Stimulated activated CD4-positive, alpha-beta T cell treated with anti-CD3 and anti-CD28 coated beads, Interleukin-15, amount 100 ng/mL, for 48 hours (primary cell): ENCODE measurements at places on chromosomes 5 and 9.
A peak's percentile ranks its signal among the peaks of the same experiment; 100 is the strongest.

DNA sequence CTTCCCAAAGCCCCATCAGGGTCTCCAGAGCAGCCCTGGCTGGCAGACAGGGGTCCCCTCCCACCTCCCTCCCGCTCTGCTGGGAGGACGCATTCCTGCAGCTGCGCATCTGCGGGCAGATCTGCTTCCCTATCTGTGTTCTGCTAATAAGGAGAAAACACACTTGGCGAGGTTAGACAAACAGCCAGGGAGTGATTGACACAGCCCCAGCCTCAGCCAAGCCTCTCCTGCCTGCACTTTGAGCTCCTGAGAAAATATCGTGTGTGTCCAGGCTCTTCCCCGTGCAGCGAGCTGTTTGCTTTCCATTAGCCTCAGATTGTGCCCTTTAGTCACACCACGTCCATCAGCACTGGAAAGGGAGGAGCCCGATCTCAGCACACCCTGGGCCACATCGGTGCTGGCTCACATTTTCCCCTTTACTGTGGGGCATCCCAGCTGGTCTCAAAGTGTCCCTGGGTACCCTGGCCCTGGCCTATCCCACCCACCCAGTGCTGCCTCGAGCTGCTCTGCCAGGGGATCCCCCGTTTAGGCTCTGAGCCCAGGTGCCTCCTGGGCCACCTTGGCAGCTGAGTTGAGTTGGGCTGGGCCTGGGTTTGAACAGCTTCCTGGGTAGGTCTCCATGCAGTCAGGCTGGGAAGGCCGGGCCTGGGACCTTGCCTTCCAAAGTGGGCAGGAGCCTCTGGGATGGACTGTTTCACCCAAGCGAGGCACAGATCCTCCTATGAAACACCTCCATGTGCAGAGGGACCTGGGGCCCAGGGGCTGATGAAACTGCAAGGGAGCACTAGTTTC is 61.1 kb downstream of the BARX1 start:
- no peak for DNase-seq

- DNase-seq = peak; percentile 16
These were observed 724 bp downstream of the TCERG1 start for GRCh38 chr5:146447734-146448380.

- no peak for DNase-seq
These were observed 149.6 kb upstream of the C9orf72 start for GRCh38 chr9:27722866-27723265.

DNA sequence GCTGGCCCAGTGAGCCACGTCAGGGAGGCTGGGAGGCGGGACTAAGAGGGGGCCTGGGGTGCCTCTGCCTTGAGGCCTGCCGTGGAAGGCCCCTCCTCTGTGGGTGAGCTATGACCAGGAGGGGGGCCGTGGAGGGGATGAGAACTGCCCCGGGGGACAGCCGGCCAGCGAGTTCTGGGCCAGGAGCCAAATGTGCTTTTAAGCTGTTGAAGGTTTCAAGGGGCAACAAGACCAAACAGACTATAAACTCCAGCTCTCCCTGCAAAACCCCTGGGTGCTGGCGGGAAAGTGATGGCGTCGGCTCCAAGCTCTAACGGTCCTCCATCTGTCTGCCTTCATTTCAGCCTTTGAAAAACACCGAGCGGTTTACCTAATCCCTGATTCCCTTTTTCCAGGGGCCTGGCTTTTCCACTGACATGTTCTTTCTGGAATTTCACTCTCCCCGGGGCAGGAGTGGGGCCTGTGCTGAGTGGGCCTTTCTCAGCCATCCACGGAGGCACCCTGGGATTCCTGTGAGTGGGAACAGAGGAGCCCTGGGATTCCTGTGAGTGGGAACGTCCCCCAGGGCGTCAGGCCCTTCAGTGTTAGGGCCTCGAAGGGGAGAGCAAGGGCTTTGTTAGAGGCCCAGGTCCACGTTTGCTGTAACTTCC is 65.6 kb downstream of the COL5A1 start:
- no peak for DNase-seq

DNA sequence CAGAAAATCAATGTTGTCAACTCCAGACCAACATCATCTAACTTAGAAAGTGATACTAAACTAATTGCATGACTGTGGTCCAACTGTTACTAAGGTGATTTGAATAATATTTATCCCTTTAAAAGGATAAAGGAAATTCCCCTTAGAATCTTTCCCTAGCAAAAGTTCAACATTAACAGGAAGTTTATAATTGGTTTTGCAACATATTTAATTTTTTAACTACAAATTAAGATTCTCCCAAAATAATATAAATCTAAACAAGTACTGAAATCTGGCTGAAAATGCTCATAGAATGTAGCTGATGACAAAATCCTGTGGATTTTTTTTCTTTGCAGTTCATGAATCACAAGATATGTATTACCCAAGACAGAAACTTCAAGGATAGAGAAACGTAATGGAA is 151.4 kb downstream of the LPAR1 start:
- DNase-seq = no peak

DNA sequence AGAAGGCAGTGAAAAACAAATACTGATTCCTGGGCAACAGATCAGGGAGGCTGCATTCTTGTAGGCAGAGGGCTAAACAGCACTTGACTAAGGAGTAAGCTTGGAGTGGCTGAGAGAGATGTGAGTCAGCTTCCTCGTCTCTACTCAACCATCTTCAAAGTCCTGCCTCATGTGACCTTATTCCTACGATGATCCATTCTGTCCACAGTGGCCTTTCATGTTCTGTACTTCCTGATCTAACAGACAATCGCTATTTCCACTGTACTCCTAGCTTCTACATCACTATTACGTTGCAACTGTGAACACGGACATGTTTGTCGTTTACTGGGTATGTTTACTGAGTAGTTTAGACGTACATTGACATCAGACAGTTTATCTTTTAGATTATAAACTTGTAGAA is 365.4 kb downstream of the ARL15 start:
- DNase-seq = no peak

DNA sequence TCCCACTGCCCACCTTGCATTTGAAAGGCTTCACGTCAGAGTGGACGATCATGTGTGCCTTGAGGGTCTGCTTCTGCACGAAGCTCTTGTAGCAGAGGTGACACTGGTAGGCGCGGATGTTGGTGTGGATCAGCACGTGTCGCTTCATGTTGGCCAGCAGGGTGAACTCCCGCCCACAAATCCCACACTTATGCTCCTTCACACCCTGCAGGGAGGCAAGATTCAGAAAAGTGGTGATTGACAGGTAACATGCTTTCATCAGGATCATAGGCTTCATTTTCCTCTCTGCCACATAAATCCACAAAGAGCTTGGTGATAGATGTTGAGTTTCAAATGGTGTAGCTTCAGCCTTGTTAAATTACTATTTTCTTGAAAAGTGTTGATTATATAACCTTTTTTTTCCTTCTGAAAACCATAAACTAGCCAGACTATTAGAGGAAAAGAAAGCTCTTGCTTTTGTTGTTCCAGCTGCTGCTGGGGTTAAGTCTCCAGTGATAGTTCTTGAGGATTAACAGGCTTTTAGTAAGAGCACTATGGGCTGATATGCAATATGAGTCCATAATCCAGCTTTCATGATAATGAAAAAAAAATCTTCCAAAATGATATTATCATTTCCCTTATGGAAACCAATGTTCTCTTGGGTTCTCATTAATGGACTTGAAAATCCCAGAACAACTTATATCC is 50.7 kb downstream of the ZNF366 start:
- no peak for DNase-seq

DNA sequence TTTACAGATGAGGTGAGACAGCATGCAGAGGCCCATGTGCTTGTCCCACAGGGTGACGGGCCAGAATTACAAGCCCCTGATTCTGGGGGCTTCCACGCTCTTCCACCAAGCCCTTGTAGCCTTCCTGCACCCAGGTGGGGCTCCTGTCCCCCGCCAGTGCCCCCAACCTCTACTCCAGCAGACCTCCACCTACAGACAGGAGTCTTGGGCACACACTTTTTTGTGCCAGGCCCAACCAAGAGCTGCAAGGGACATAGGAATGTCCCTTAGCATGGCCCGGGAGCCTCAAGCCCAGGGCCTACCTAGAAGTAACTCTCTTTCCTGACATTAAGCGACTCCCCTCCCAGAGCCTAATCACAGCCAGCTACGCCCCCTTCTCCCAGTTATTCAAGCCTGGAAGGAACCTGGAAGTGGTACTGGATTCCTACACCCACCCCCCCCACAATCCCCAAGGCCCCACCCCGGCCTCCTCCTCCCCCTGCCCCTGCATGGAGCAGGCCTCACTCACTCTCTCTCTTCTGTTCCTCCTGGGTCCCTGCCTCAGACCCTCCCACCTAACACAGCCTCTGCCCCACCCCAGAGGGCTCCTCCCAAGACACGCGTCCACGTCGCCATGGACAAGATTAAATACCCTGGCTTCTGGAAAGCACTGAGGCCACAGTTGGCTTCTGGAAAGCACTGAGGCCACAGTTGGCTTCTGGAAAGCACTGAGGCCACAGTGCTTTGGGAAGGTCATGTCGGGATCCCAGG is 30.5 kb downstream of the ADAMTS2 start:
- no peak for DNase-seq

DNA sequence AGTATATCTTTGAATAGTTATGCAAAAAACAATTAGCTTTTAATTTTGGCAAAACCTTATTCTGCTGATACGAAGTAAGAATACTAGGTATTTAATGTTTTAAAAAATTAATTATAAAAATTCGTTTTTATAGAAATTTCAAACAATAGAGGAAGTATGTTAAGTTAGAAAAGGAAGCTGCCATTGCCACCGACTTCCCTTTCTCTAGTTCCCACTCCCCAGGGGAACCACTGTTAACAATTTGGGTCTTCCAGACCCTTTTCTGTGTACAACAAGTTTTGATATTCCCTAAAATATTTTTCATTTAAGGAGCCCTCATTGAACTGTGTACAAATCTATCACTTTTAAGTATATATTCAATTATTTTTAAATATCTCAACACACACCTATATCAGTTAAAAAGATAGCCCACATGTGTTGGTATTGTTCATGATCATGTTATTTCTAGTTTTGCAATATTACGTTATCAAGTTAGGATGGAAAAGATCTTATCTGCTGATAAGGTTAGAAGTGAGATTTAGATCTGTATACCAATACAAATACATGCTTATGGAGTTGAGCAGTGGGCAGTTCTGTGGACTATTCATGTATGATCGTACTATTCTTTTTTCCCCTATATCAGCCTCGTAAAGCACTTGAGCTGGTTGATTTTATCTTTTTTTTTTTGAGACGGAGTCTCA is 25.9 kb downstream of the NDFIP1 start:
- DNase-seq = no peak

- no peak for DNase-seq
These were observed 1.6 kb downstream of the AMBP start for GRCh38 chr9:114076237-114077161.
